ENCODE measurements at places on chromosomes 5 and 9.
A peak's percentile ranks its signal among the peaks of the same experiment; 100 is the strongest.

- peak; percentile 20 for DNase-seq
These were observed 12.2 kb upstream of the ELL2 start for GRCh38 chr5:95973793-95974325.

- no peak for DNase-seq
These were observed 49.0 kb downstream of the DAPK1 start for GRCh38 chr9:87546704-87547103.

GRCh38 chr5:40365342-40366330 lies 314.1 kb upstream of the PTGER4 start:
- DNase-seq = no peak

- DNase-seq = peak; percentile 69
These were observed 15.8 kb downstream of the ERGIC1 start for GRCh38 chr5:172849606-172850453.

- DNase-seq = no peak
These were observed 156.8 kb downstream of the NXNL2 start for GRCh38 chr9:88691811-88692210.

All from upper lobe of left lung (tissue), 6 donors.